ENCODE measurements at places on chromosomes 12 and 14. TPM values are rescaled to one million over a fixed set of nuclear protein-coding genes. Genes with fewer than 3 reads are reported as not detected.

The KRT74 gene
- not detected for total RNA-seq

The TMTC1 gene
- 106 TPM for total RNA-seq

The KERA gene
- not detected for total RNA-seq

The PAPLN gene
- 47.7 TPM for total RNA-seq

The ADCK1 gene
- total RNA-seq: 3.8 TPM

The P2RX7 gene
- 3.1 TPM for total RNA-seq

The HOXC11 gene
- total RNA-seq: not detected

The RDH12 gene
- not detected for total RNA-seq

The KLHL33 gene
- total RNA-seq: 2.6 TPM

The OVCH1 gene
- total RNA-seq: 0.47 TPM

The MSI1 gene
- total RNA-seq: 0.74 TPM

The TTC9 gene
- 0.40 TPM for total RNA-seq

The DLK1 gene
- total RNA-seq: not detected

The PELI2 gene
- total RNA-seq: 30.0 TPM

The TAS2R7 gene
- not detected for total RNA-seq

The CHMP4A gene
- 93.4 TPM for total RNA-seq

The TAPBPL gene
- 31.3 TPM for total RNA-seq

The METTL17 gene
- total RNA-seq: 71.1 TPM

The ANO4 gene
- 0.08 TPM for total RNA-seq

The PGAM5 gene
- total RNA-seq: 24.4 TPM

The IFT81 gene
- total RNA-seq: 40.0 TPM

The GPX2 gene
- total RNA-seq: 0.93 TPM

The CISTR gene
- 1.4 TPM for total RNA-seq

The CLEC7A gene
- 1.9 TPM for total RNA-seq

The EIF2S3B gene
- 0.85 TPM for total RNA-seq

The RIN3 gene
- 13.5 TPM for total RNA-seq

The GNB3 gene
- total RNA-seq: 1.6 TPM

The FBLN5 gene
- 98.3 TPM for total RNA-seq

The AKAP6 gene
- 65.4 TPM for total RNA-seq

The RNASE4 gene
- 128 TPM for total RNA-seq

The GPRC5D gene
- total RNA-seq: not detected

The CLEC4A gene
- total RNA-seq: 3.0 TPM

The APOF gene
- not detected for total RNA-seq

The IRAK3 gene
- 11.1 TPM for total RNA-seq

The MYO1H gene
- not detected for total RNA-seq

The TAS2R30 gene
- 1.3 TPM for total RNA-seq

The NR1H4 gene
- total RNA-seq: not detected

The ST8SIA1 gene
- total RNA-seq: 19.9 TPM

The MOK gene
- total RNA-seq: 10.6 TPM

The C1QL4 gene
- not detected for total RNA-seq

The C12orf54 gene
- total RNA-seq: not detected

The SRGAP1 gene
- 8.9 TPM for total RNA-seq

All from gastroesophageal sphincter (tissue), 4 donors.